MCF 10A (cell line): ENCODE measurements at places on chromosomes 1 and 21.

- DNase-seq: no peak
- H3K27ac ChIP-seq: no peak overlapping the region
- H3K4me1 ChIP-seq: no peaks in the 10 kb centered on the region
Observed at GRCh38 chr1:40763742-40764532, 19.6 kb upstream of the KCNQ4 start.

- peaks cover 15% of the 10 kb centered on the region for H3K4me1 ChIP-seq
- no peaks in the 10 kb centered on the region for H3K27me3 ChIP-seq
- peak overlapping the region; percentile 95 for H3K4me3 ChIP-seq
Observed at GRCh38 chr1:228108742-228109072, 392 bp downstream of the MRPL55 start.

GRCh38 chr1:172499636-172500141, 33.3 kb upstream of the SUCO start:
- H3K4me1 ChIP-seq: peaks cover 12% of the 10 kb centered on the region
- peak; percentile 51 for DNase-seq
- H3K27ac ChIP-seq: no peak overlapping the region
- no peaks in the 10 kb centered on the region for H3K36me3 ChIP-seq
- no peaks in the 10 kb centered on the region for H3K27me3 ChIP-seq

- no peaks in the 10 kb centered on the region for H3K27me3 ChIP-seq
- DNase-seq: no peak
- H3K4me3 ChIP-seq: no peak overlapping the region
- H3K27ac ChIP-seq: no peak overlapping the region
- no peaks in the 10 kb centered on the region for H3K36me3 ChIP-seq
- H3K4me1 ChIP-seq: peaks cover 5% of the 10 kb centered on the region
Observed at GRCh38 chr1:94912263-94913184, 14.4 kb downstream of the CNN3 start.
